ENCODE measurements at places on chromosomes 7 and 10.

DNA sequence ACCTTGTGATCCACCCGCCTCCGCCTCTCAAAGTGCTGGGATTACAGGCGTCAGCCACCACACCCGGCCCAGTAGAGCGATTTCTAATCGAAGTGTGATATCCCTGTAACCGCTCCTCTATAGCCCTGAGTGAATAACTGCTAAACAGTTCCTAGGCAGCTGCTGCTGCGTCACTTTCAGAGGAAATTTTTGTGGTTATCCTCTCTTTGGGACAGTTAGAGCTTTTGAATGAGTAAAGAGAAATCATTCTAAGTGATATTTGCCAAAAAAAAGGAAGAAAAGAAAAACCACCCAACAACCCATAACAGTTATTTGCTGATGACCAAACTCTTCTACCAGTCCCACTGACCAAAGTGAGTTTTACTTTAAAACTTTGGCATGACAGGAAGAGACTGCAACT is 59.9 kb downstream of the MKX start:
- no peak for DNase-seq

DNA sequence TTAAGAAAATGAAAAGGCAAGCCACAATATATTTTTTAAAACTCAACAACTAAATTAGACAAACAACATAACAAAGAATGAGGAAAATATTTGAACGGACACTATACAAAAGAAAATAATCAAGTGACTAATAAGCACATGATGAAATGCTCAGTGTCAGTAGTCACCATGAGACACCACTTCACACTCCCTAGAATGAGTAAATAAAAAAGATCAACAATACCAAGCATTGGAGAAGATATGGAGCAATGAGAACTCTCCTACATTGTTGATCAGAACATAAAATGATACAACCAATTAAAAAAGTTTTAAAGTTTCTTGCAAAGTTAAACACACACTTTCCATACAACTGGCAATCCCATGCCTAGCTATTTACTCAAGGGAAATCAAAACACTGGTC is 222.2 kb downstream of the C7orf25 start:
- DNase-seq: no peak

- no peak for DNase-seq
Observed at GRCh38 chr7:1127001-1127400, 33.0 kb downstream of the ZFAND2A start.

GRCh38 chr10:70190581-70190980 is 20.3 kb upstream of the SAR1A start:
- no peak for DNase-seq

DNA sequence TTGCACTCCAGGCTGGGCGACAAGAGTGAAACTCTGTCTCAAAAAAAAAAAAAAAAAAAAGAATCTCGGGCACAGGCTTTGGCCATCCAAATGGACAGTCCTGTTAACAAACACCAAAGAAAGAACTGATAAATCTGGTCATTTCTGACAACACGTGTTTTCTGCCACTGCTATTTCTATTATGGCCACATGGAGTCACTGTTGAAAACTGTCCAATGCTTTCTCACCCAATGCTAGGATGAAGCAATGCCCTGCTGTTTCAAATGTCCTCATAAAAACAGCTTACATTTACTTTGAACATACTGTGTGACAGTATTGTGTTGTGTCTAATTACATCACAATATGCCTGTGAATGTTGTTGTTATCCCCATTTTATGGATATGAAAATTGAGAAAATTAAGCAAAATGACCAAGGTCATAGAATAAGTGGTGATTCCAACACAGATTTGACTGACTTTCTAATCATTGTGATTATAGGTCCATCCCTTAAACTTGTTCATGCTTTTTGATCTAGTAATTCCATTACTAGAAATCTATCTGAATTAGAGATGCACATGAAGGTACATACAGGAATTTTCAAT is 19.9 kb upstream of the MAP3K8 start:
- peak; percentile 35 for DNase-seq

DNA sequence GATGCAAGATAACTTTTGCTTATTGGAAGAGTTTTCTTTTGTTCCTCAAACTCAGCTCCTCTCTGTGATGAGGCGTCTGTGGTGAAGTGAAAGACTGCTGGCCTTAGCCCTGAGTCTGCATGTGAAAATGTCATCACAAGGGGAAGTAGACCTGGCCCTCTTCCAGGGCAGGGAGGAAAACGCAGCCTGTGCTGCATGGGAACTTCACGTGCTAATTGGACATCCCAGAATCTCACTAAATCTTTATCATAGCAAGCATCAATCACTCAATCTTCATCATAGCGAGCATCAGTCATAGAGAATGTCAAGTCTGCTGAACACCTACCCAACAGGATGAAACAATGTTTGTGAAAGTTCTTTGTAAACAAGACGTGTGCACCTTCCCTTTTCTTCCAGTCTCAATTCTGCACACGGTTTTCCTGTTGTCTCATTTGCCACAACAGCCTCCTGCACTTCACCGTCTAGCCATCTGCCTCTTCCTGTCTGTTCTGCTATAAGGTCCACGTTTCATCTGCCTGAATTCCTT is 314.6 kb downstream of the FRMD4A start:
- DNase-seq: no peak

- no peak for DNase-seq
Observed at GRCh38 chr7:157791261-157791660, 454.5 kb downstream of the DNAJB6 start.

GRCh38 chr7:93011351-93012294 is 106.2 kb downstream of the SAMD9 start:
- DNase-seq: no peak

GRCh38 chr7:134051020-134051419 is 76.1 kb upstream of the LRGUK start:
- no peak for DNase-seq

GRCh38 chr7:35331730-35332678 is 78.1 kb upstream of the TBX20 start:
- no peak for DNase-seq

- DNase-seq: no peak
Observed at GRCh38 chr10:120634659-120635058, 177.6 kb downstream of the PLPP4 start.

DNA sequence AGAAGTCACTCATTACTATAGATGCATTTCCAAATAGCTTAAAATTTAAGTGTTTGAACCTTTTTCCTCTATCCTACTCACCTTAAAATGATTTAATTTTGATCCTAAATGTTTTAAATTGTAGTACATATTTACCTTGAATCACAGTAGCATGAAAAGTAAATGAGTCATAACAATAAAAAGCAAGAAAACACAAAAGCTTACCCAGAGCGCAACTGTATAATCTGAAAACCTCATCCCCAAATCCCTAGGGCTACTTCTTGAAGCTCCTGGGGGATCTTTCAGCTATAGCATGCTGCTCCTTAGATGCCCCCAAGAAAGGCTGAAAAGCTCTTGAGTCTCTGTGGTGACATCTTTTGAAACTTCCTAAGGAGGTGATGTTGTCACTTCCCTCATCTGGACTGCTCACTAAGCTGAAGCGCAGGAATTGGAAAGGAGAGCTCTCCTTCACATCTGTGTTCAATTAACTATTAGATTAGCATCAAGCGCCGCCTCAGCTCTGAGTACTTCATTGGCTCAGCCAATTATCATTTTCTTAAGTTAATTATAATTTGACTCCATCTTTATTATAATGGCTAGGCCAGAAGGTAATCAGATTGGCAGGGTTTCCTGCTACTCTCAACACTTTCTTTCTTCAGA is 60.2 kb downstream of the SEMA3E start:
- no peak for DNase-seq

- DNase-seq: no peak
Observed at GRCh38 chr7:117009705-117010361, 56.5 kb downstream of the ST7 start.
